ENCODE measurements at places on chromosomes 1 and 21. TPM values are rescaled to one million over a fixed set of nuclear protein-coding genes. Genes with fewer than 3 reads are reported as not detected.

DNA sequence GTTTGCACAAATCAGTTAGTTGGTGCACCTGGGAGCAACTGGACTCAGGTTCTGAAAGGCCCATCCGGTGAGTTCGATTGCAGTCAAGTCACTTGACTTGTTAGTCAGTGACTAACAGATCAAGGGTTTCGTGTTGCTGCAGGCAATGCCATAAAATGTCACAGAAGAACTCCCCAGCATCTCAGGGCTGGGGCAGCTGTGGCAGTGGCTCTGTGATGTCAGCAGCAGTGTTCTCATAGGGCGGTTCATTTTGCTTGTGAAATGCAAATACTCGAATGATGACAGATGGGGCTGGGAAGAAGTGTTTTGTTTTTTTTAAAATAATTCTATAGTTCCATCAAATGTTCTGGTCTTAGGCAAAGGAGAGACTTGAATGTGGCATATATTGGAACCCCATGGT is 287.8 kb downstream of the LMX1A start:
- H3K36me3 ChIP-seq = no peaks in the 10 kb centered on the region
- no peak overlapping the region for H3K4me3 ChIP-seq

DNA sequence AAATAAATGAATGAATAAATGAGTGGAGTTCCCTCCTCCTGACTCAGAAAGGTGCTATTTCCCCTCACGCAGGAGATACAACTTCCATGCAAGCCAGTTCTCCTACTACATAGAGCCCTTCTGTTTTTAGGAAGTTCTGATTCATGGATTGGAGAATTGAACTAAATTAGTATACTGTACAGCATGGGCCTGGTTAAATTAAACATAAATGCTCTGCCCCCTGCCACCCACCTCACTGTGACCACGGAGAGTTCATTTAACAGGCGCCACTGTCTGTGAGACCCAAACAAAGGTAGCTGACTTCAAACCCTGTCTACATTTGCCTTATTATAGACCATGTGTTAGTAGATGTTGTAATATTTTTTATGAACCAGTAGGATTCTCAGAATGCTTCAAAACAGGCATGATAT is 9.1 kb upstream of the IRF2BP2 start:
- peak overlapping the region; percentile 45 for H3K4me3 ChIP-seq
- H3K36me3 ChIP-seq = no peaks in the 10 kb centered on the region
- peak overlapping the region; percentile 96 for H3K27ac ChIP-seq
- peaks cover 79% of the 10 kb centered on the region for H3K4me1 ChIP-seq
- no peaks in the 10 kb centered on the region for H3K27me3 ChIP-seq

DNA sequence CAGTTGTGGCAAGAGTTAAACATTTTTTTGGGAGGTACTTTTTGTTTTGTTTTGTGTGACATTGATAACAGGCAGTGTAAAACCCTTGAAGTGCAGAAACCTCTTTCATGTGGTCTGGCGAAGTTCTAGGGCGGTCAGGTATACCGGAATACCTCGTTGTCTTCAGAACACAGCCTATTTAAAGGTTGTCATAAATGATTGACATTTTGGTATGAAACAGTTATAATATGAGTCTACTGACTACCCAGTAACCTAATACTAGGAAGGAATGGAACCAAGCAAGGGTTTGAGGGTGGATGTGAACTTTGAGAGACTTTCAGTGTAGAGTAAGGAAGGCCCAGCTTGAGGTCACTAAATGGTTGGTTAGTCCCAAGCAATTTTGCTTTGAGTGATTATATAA is 40.5 kb downstream of the PATJ start:
- no peaks in the 10 kb centered on the region for H3K36me3 ChIP-seq
- no peaks in the 10 kb centered on the region for H3K4me1 ChIP-seq
- no peaks in the 10 kb centered on the region for H3K27me3 ChIP-seq

DNA sequence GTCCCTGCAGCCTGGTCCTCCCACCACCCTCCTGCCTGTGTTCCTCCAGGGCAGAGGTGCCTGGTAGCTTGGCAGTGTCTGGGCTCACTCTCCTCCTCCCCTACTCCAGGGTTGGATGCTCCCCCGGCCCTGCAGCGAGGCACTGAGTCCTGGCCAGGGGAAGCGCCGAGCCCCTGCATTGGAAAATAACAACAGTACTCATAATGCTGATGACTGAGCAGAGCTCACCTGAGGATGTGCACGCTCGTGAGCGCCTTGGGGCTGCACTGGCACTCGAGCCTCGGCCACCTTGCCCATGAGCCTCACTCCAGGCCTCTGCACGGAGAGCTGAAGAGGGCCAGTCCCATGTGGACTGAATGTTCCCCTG is 6.0 kb upstream of the ACTRT2 start:
- H3K27ac ChIP-seq = no peak overlapping the region
- no peak overlapping the region for H3K4me3 ChIP-seq
- DNase-seq = no peak

The CYB5RL gene
- total RNA-seq = 4.9 TPM

DNA sequence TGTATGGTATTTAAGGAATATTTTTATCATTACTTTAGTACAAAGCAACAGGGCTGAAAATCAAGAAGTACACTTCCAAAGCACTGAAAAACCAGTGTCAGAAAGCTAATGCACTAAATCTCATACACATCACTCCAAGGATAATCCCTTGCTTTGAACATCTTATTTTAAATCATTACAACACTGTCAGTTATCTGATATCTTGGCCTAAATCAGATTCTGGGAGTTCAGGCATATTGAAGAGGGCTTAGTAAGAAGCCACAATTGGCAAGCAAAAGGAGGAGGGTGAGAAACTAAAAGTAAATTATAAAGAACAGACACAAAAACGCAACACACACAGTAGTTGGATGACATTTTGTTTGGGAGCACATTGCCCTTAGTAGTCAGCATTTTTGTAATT is 448.4 kb downstream of the PCP4 start:
- no peak overlapping the region for H3K27ac ChIP-seq
- H3K4me1 ChIP-seq = no peaks in the 10 kb centered on the region
- no peak overlapping the region for H3K4me3 ChIP-seq
- no peaks in the 10 kb centered on the region for H3K36me3 ChIP-seq
- no peaks in the 10 kb centered on the region for H3K27me3 ChIP-seq
- DNase-seq = no peak

The PRELP gene
- under 0.01 TPM for total RNA-seq

DNA sequence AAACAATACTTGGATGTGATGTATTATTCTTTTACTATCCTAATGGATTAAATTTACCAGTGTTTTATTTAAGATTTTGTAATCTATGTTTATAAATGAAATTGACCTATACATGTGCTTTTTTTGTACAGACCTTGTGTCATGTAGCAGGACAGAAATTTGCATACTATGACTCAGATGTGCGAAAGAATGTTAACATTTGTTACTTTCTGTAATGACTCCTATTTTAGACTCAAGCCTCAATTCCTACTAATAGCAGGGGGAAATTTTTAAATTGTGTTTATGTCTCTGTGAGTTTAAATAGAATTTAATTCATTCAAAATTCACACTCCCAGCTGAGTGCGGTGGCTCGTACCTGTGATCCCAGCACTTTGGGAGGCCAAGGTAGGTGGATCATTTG is 21.8 kb upstream of the RIMKLA start:
- H3K27ac ChIP-seq = no peak overlapping the region
- H3K4me3 ChIP-seq = no peak overlapping the region
- H3K4me1 ChIP-seq = no peaks in the 10 kb centered on the region
- no peaks in the 10 kb centered on the region for H3K36me3 ChIP-seq
- no peak for DNase-seq

All from GM23248 (cell line).